Fibroblast of lung (primary cell): ENCODE measurements at places on chromosomes 5 and 9. TPM values are rescaled to one million over a fixed set of nuclear protein-coding genes. Genes with fewer than 3 reads are reported as not detected.

DNA sequence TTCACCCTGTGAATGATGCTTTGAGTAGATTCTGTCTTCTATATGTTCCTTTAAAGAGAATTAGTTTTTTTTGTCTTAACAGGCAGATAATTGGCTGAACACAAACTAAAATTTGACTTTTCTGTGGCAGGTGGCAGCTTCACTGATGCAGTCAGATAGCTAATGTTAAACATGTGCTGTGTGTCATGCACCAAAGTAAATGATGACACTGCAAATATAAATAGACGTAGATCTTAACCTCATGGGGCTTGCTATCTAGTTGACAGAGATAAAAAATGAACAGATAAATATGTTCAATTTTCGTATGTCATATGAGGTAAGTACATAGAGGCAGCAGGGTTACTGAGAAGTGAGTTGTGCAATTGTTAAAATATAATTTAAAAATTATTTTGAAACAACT lies 82.7 kb downstream of the PARP8 start:
- no peak for DNase-seq

DNA sequence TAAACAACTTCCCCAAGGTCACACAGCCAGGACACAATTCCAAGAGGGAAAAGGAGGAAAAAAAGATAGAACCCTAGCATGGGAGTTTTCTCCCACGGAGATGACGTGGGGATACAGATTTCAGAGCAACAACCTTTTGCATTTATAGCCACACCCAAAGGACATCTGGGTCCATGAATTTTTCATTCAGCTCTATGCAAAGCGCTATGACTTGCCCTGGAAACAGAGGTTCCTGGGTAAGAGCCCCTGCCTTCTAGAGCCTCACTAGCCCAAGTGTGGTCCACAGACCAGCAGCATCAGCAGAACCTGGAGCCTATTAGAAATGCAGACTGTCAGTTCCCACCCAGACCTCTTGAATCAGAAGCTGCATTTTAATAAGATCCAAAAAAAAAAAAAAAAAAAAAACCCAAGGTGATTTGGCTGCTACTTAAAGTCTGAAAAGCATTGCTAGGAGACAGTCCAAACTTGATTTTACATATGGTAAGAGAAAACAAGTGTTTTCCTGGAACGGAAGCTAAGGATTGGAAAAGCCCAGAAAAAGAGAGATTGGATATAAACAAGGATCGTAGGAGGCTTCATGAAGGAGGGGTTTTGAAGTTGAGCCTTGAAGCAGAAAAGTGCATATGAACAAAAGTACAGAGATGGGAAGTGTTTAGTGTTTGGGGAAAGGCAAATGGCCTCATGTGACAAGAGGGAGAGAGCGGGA lies 17.6 kb upstream of the ADAM19 start:
- DNase-seq: no peak

The SLC24A2 gene
- under 0.01 TPM in 2 replicates for total RNA-seq

The IFNA21 gene
- total RNA-seq: not detected in 2 replicates

The GLIPR2 gene
- 40.0 and 47.8 TPM in 2 replicates for total RNA-seq

DNA sequence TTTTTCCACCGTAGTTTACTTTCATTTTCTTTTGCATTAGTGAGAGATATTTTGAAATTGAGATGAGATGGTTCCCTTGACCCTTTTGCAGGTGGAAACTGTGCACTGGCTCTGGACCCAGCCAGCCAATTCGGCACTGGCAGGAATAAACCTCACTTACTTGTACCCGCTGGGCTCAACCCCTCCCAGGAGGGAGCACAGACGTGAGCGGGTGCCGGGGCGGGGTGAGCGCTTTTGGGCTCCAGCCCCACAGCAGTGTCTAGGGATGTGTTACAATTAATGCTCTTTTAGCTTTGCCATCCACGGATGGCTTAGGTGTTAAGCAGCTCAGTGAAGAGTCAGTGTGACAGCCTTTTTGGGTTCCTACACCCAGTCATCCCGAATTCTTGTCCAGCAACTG lies 766.1 kb upstream of the CHD1 start:
- no peak for DNase-seq

DNA sequence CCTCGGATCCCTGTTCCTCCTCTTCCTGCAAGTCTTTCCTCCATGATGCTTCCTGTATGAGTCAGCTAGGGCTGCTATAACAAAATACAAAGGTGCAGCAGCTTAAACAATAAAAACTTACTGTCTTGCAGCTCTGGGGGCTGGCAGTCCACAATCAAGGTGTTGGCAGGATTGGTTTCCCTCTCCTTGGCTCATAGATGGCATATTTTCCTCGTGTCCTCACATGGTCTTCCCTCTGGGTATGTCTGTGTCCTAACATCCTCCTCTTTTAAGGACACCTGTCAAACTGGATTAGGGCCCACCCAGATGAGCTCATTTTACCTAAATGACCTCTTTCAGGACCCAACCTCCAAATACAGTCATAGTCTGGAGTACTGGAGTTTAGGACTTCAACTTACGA lies 117.5 kb downstream of the MED10 start:
- DNase-seq: no peak

The ALDOB gene
- not detected in 2 replicates for total RNA-seq

The TMEM203 gene
- 36.2 and 36.3 TPM in 2 replicates for total RNA-seq

- DNase-seq: no peak
Measured at GRCh38 chr5:40600383-40600782, 79.3 kb upstream of the PTGER4 start.

- no peak for DNase-seq
Measured at GRCh38 chr5:173575985-173576384, 40.5 kb downstream of the BOD1 start.

DNA sequence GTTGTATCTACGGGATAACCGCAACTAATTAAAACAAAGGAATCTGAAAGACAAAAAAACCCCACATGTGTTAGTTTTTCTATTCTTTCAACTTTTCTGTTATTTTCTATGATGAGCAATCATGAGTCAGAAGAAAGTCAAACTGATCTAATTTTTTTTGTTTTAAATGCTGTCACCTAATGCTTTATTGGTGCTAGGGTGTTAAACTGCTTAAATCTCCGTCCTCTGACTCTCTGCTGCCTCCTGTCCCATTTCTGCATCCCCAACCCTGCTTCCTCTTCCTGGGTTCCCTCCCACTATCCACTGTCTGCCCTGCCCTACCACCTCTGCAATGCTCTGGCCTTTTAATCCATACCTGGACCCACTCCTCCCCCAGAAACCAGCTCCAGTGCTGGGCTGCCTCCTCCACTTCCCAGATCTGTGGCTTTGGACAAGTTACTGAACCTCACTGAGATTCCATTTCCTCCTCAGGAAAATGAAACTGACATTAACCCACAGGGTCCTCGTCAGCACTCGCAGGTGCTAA lies 15.7 kb downstream of the PTPN3 start:
- no peak for DNase-seq

The GPR150 gene
- under 0.01 and 0.33 TPM in 2 replicates for total RNA-seq

The PDE6A gene
- total RNA-seq: under 0.01 TPM in 2 replicates

DNA sequence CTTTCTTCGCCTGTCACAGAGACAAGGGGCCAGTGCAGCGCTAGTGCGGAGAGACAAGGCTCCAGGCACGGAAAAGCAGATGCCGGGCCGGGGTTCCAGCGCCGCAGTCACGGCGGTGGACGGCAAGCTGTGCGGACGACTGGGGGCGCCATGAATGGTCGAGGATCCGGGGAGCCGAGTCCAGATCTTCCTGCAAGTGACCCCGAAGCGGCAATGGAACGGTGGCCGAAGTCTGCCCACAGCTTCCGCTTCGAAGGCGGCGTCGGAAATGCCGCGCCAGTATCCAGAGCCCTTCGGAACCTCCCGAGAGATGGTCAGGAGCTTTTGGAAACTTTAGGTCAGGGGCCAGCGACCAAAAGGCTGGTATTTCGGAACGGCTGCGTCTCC lies 601 bp upstream of the FAF2 start:
- DNase-seq: no peak

DNA sequence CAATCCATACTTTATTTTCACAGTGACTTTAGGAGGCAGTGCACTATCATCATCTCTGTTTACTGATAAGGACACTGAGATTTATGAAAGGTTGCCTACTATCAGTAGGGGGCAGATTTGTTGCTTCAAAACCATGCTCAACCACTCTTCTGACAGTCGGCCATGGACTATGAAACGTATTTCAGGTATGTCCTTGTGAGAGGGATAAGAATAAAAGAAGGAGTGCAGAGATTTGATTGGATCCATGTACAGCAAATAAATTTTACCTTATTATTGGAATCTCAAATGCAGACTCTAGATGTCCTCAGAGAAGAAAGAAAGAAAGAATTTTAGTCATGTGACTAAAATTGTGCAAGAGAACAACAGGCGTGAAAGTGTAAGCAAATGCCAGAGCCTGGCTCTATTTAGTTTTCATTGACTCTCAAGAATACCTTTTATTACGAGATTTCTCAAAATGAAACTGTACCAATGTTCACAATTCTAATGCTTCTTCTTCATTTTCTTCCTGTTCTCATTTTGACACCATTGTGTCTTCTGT lies 296.6 kb upstream of the RASA1 start:
- DNase-seq: peak; percentile 27

- peak; percentile 37 for DNase-seq
Measured at GRCh38 chr9:124320062-124320973, 62.6 kb downstream of the NEK6 start.

- peak; percentile 61 for DNase-seq
Measured at GRCh38 chr9:29332789-29333188, 1759.5 kb upstream of the C9orf72 start.

The RANBP17 gene
- total RNA-seq: 3.5 and 10.0 TPM in 2 replicates

The IL3 gene
- total RNA-seq: not detected in 2 replicates

The TXNDC8 gene
- not detected in 2 replicates for total RNA-seq

- DNase-seq: no peak
Measured at GRCh38 chr5:75948438-75948837, 134.7 kb upstream of the SV2C start.

DNA sequence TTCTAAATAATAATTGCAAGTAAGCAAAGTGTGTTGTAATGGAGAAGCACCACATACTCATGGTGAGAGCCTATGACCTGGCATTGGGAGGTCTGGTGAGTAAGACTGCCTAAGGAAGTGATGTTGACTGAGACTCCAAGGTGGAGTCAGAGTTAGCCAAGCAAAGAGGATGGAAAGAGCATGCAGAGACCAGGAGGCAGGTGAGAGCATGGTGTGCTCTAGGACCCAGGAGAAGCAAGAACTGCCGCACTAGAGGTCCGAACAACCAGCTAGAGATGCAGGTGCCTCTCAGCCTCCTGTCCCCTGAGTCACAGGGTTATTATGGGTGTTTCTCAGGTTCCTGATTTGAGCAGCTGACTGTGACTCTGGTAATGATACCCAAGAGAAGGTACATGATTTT lies 27.3 kb downstream of the ANP32B start:
- peak; percentile 29 for DNase-seq

The RPL35 gene
- total RNA-seq: 1,957 and 2,451 TPM in 2 replicates

DNA sequence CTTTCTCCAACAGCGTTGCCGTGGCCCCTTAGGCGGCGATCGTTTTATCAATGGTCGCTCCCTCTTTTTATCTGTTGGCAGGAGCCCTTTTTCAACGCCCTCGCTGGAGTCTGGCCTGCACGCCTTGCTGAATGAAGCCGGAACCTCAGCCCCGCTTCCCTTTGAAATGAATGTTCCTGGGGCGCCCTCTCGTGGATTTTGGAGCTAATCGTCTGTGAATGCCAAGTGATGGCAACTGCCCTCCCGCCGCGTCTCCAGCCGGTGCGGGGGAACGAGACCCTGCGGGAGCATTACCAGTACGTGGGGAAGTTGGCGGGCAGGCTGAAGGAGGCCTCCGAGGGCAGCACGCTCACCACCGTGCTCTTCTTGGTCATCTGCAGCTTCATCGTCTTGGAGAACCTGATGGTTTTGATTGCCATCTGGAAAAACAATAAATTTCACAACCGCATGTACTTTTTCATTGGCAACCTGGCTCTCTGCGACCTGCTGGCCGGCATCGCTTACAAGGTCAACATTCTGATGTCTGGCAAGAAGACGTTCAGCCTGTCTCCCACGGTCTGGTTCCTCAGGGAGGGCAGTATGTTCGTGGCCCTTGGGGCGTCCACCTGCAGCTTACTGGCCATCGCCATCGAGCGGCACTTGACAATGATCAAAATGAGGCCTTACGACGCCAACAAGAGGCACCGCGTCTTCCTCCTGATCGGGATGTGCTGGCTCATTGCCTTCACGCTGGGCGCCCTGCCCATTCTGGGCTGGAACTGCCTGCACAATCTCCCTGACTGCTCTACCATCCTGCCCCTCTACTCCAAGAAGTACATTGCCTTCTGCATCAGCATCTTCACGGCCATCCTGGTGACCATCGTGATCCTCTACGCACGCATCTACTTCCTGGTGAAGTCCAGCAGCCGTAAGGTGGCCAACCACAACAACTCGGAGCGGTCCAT lies 10.0 kb downstream of the S1PR3 start:
- DNase-seq: peak; percentile 76

DNA sequence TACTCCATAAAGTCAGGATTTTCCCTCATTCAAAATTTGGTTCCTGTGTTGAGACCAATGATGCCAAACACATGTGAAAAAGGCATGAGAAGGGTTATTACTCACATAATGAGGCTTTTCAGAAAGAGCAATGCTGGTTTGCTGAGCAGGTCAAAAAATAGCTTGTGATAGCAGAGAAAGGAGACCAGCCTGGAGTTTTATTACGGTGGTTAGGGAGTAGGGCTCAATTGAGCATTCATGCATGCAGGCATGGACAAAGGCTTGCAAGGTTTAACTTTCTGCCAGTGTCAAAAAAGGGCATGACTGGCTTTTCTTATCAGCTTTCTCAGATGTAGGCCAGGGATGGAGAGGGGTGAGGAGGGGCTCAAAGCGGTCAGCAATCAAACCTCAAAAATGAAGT lies 628.3 kb downstream of the DNAH5 start:
- peak; percentile 68 for DNase-seq

DNA sequence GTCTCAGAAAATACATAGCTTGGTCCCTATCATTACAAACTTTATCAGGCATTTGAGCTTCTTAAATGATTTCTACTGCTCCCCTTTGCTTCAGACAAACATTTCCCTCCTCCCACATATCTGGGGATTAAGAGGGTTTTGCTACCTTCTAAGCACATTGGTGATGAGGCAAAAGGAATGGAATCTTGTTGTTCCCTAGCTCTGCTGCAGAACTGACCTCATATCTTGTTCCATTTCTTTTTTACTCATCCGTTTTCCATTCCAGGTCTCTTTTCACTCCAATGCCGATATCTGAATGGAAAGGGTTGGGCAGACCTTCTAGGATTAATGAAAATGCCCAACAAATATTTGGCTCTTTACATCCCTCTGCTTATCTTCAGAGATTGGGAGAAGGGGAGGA lies 444.6 kb downstream of the ZNF608 start:
- DNase-seq: peak; percentile 20

The FOXD4 gene
- total RNA-seq: 0.17 and 0.26 TPM in 2 replicates

DNA sequence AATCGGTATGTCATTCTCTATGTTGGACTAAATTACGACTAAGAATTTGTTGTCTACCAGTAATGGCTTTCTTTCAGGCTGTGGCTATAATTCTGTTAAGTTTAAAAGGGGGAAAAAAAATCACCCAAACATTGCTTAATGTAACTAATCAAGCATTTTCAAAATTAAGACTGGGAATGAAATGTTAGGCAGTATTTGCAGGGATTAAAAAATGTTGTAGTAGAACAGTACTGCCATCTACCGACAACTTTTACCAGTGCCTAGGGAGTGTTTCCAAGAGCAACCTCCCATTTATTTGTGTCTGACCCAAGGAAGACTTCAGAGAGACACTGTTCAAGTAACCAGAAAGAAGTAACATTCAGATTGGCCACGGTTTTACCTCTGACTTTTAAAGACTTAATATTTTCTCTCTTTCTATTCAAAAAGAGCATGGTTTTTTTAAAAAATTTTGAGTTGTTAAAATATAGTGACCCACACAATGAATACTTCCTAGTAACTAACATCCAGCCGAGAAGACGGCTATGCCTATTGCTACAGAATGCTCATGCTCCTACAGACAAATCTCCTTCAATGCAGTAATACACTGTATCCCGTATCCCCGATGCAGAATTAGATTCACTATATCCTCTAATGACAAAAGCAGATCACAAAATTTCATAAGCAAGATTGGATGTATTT lies 92.4 kb downstream of the ARL15 start:
- peak; percentile 63 for DNase-seq

The GABRA1 gene
- not detected in 2 replicates for total RNA-seq
